ENCODE measurements at places on chromosomes 12 and 14.

DNA sequence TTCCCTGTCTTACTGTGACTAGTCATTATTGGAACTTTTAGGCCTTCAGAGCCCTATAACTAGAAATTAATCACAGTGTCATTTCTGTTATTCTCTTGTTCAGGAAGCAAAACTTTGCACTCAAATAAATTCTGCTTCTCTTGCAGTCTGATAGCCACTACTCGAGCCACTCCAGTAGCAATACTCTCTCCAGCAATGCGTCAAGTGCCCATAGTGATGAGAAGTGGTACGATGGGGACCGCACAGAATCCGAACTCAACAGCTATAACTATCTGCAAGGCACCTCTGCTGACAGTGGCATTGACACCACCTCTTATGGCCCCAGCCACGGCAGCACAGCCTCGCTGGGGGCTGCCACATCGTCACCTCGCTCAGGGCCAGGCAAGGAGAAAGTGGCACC is 223.2 kb upstream of the RGS6 start:
- no peak for DNase-seq

DNA sequence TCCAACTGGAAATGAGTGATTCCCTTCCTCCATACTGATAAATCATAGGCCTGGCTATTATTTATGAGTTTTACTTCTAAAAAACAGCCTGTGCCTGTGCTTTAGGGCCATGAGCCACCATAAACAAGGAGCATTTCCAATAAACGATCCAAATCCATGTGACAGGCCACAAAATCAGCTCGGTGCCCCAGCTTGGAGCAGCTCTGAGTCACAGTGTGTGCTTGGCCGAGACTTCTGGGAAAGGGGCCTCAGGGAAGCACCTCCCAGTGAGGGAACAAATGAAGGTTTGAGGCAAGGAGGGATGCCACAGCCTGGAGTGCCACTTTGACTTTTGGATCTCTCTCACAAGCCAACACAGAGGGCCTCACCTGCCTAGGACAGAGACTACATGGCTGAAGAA is 190.4 kb downstream of the NTF3 start:
- DNase-seq, result no peak

DNA sequence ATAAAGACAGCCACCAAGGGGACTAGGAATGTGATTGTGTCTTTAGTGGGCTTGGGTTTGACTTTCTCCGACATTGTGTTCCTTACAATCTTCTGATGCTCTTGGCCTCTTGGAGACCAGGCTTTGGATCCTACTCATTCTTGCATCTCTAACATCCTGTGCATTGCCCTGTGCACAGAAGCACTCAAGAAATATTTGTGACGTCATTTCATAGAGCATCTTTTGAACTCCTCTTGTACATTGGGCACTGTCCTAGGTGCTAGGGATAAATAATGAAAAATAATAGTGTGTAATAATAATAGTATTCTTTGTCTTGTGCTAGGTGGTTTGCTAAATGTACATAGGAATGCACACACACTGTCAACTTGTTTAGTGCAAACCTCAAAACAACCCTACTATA is 108.8 kb upstream of the LHX5 start:
- DNase-seq, result no peak

GRCh38 chr12:123163227-123163626 is 12.3 kb upstream of the PITPNM2 start:
- DNase-seq, result no peak

GRCh38 chr14:92926180-92926845 is 3.4 kb downstream of the CHGA start:
- no peak for DNase-seq

- no peak for DNase-seq
Measured at GRCh38 chr12:100399095-100399494, 42.2 kb downstream of the SLC17A8 start.

DNA sequence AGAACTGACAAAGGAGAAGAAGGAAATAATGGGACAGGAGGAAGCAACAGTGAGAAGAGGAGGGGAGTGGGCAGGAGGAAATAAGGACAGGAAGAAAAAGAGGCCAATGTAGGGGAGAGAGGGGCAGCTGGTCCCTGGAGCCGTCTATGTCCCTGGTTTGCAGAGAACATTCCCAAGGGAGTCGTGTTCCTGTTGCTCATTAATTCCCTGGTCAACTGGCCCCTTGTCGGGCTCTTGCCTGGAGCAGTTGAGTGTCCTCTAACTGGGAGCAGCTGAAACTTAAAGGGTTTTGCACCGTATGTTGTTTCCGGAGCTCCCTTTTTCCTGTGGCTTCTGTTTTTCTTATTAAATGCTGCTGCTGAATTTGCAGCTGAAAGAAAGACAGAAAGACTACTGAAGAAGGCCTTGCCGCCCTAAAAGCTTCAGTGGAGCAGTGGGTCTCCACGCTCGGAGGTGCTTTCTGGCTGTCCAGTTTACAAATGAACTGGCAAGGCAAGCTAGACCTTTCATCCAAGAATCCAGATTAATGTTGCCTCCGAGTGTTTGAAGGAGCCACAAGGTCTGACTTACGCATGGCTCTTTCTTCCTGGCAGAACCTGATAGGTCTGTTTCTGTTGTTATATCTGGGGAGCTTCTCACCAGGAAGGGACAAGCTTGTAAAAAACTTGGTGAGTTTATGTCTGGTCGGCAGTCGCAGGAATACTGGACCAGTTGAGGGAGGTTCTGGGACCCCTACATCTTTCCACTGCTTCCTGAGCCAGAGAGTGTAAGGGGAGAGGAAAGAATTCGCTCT is 146.2 kb upstream of the RFLNA start:
- DNase-seq, result no peak

DNA sequence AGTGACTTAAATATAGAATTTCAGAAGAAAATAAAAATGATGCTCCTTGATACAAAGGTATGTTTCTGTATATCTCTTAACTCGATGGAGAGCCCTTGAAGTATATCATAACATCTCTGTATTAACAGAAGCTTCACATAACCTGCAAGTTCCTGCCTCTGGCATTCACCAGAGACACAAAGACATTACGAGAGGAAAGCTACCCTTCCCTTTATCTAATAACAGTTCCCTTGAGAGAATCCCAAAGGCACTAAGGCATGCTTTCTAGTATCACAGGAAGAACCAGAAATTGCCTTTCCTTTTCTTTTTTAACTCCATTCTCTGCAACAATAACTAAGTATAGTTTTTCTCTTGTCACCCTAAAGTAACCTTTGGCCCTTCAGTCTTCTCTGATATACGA is 164.5 kb downstream of the MGAT4C start:
- DNase-seq, result no peak
